ENCODE measurements at places on chromosomes 7 and 10.

DNA sequence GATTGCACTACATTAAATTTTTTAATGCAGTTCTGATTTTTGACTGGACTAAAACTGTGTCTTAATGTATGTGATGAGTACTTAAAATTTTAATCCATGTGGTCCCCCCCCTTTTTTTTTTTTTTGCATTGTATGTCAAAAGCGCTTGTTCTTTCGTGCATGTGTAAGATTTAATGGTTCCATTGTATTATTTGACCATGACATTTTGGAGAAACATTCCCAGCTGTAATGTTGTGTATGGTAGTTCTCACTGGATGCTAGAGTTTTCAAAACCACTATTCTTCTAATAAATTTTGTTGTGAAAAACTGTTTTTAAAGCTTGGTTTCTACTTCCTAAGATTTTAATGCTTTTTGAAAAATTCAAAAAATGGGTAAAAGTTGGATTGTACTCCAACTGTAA is 132.0 kb downstream of the LCOR start:
- no peak for DNase-seq

GRCh38 chr7:6644728-6645127 is 7.6 kb downstream of the ZNF316 start:
- DNase-seq: no peak

- no peak for DNase-seq
Observed at GRCh38 chr10:100372415-100373297, 25.6 kb downstream of the SCD start.

GRCh38 chr7:37357637-37357996 is 91.0 kb downstream of the ELMO1 start:
- DNase-seq: no peak

DNA sequence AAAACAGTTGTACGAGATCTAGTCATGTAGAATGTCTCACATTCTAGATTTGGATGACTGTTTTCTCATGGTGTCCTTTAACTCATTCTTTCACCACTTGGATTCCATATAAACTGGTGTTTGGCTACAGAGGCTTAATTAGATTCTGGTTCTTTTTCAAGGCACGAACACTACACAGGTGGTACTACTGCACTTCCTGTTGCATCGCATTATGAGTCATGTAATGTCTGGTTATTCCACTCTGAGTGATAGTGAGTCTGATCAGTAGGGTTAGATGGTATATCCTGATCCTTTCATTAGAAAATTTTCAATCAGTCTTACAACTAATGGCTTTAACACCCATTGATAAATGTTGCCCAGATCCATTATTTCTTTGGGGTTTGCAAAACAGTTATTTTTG is 11.2 kb upstream of the AKAP9 start:
- DNase-seq: no peak

- DNase-seq: no peak
Observed at GRCh38 chr10:77832238-77832637, 94.3 kb downstream of the DLG5 start.

GRCh38 chr10:57015595-57016318 is 654.7 kb upstream of the ZWINT start:
- no peak for DNase-seq

- peak; percentile 29 for DNase-seq
Observed at GRCh38 chr10:110455446-110455845, 42.3 kb upstream of the DUSP5 start.

- no peak for DNase-seq
Observed at GRCh38 chr10:114043532-114044246, at the start of gene ADRB1. Gene ADRB1, plus strand, starts transcription at chr10:114043866. Its CDS starts 267 bp downstream, at chr10:114044133.

GRCh38 chr7:113281223-113281622 is 162.9 kb upstream of the SMIM30 start:
- DNase-seq: no peak

GRCh38 chr10:49598986-49599385 is 11.1 kb upstream of the SLC18A3 start:
- no peak for DNase-seq

DNA sequence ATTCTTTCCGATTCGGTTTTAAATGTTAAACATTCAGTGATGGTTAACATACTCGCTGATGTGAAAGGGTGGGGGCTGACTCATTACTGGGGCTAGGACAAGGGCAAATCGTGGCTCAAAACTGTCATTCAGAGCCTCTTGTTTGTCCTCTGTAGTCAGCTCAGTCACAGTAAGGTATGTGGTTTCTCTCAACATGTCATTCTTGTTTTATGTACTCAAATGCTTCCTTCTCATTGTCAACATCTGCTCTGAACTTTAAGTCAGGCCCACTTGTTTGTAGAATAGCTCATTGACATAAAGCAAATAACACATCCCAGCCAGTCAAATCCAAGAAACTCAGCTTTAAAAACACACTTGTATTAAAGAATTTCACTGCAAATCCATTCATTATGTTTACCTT is 7.3 kb downstream of the SLC16A9 start:
- DNase-seq: no peak

- no peak for DNase-seq
Observed at GRCh38 chr10:59864141-59864962, 42.0 kb downstream of the CCDC6 start.

GRCh38 chr7:8131694-8132605 is 130.0 kb downstream of the ICA1 start:
- DNase-seq: no peak

- no peak for DNase-seq
Observed at GRCh38 chr10:80518143-80518806, 19.4 kb upstream of the SH2D4B start.

DNA sequence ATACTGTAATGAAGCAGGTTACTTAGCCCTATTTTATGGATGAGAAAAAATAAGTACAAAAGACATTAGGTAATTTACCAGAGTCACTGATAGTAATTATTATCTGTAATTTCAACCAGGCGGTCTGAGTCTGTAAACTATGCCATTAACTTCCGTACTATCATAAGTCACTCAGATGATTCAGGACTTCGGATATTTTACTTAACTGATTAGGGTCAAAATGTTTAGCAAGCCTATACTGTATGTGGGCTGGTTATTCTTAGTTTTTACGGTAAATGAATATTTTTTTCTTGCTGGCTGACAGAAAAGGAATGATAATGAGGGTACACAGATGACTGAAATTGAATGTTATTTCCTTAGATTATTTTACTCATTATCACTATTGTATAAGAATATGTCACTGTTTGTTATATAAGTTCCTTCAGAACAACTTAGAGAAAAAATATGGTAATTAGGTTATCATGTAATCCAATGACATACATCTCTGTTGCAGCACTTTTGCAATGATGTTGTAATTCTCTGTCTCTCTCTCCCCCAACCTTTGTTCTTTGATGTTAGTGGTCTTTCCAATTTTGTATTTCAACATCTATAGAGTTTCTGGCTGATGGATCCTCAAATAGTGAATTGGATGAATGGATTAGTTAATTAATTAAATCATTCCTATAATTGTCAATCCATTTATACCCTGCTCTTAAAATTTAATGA is 165.6 kb downstream of the ZEB1 start:
- no peak for DNase-seq

DNA sequence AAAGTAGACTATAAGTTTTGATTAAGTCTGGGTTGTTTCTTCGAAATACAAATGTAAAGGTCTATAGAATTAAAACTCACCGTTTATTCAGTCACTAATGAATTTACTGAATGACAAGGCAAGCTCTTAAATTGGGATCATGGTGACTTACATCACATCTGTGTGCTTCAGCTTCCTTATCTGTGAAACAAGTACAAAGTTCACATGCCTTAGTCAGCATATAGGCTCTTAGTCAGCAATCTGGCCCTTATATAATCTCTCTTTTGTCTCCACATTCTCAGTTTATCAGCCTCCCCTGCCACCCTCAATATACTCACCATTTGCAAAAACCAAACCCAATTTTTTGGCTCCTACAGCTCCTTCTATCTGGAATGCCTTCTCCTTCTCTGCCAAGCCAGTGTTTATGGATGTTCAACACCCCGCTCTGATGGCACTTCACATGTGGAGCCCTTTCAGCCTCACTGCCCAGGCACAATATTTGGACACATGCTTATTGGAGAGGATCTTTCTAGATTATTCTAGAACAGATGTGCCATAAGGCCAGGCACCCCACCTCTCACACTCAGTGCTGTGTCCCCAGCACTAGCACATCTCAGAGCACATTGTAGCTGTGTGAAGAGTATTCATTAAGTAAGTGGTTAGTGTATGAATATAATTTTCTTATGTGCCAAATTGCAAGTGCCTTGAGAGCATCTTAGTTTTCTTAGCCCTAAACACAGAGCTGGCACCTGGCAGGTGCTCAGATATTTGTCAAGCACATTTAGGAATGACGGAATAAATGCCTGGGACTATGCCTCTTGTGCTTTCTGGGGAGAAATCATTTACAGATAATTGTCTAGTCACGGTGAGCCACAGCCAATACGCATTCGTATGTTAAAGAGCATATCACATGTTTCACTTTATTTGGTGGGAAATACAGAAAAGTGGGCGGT is 9.8 kb upstream of the LAMB1 start:
- DNase-seq: peak; percentile 24

- no peak for DNase-seq
Observed at GRCh38 chr10:82206831-82207230, 331.8 kb downstream of the NRG3 start.

GRCh38 chr7:87267239-87267900 is 47.8 kb upstream of the TMEM243 start:
- no peak for DNase-seq

GRCh38 chr7:20113427-20114027 is 103.7 kb downstream of the MACC1 start:
- DNase-seq: peak; percentile 71

- DNase-seq: no peak
Observed at GRCh38 chr7:157767506-157768197, 430.8 kb downstream of the DNAJB6 start.

DNA sequence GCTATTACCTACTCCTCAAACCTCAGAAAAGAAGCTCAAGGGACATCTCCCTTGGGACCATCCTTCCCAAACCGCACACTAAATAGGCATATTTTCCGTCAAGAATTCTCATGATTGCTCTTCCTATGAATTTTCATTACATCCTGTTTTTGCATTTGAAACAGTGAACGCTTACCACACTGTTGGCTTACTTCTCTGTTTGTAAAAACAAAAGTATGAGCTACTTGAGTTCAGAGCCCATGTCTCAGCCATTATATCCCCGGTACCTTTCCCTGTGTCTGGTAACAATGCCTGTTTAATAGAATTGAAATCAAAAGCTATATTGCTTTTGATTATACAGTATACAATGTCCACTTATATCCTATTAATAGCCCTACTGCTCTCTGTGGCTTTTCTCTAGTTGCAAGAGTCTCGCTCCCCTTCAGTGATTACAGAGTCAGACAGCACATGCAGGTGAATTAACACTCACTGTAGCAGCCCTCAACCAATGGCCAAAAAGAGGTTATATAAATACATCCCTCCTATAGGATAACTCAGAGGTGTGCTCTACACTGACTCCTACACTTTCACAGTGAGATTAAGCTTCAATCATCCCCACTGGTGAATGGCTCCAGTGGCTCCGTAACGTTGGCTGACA is 264.4 kb downstream of the SORCS1 start:
- no peak for DNase-seq

- DNase-seq: peak; percentile 42
Observed at GRCh38 chr10:7788639-7789286, 786 bp downstream of the ATP5F1C start.

GRCh38 chr10:93178226-93178625 is 104.5 kb downstream of the CYP26A1 start:
- no peak for DNase-seq

All from RPMI8226 (cell line).